Astrocyte (in vitro differentiated cells and primary cell): ENCODE measurements at places on chromosomes 1 and 21.

- DNase-seq: peak; percentile 23
These were observed 121.8 kb downstream of the HMGB4 start for GRCh38 chr1:33985656-33986055.

DNA sequence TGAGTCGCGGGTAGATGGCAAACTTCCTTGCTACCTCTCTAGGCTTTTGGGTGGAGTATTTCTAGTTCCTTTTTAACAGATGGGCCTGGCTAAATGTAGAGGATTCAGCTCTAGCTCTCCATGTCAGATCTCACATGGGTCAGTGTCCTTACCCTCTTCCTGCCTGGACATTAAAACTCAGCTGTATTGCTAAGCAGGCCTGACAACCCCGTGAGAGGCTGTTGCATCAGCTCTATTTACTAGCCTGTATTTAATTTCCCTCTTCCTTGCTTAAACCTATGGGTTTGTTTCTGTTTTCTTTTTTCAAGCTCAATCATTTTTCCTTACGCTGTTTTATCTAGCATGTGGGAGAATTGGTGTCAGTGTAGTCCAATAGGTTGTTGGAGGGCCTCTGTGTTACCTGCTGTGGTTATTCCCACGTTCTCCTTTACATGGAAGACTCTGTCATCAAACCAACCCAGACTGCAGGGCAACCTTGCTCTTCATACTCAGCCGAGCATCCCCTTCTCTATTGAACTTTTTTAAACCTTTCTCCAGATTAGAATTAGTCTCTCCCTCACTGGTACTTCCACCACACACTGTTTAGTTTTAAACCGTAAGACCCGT lies 79.5 kb upstream of the BACH1 start:
- no peak for DNase-seq

GRCh38 chr1:1069056-1069710 lies 4.9 kb downstream of the RNF223 start:
- DNase-seq: no peak

DNA sequence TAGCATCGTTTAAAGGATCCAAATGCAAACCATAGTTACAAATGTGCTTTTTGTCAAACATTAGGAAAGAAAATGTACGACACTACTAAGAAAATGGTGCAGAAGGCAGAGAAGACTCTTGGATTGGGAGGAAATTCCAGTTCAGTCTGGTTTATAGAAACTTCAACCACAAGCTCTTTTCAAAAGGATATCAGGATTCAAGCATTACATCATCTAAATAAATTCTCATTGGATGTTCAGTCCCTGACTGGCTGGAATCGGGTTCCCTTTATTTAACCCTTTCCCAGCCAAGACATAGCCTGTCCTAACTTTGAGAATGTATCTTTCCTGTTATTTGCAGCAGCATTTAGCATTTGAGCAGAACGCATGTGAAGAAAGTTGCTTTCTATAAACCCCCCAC lies 184.6 kb downstream of the LMO4 start:
- DNase-seq: peak; percentile 76

DNA sequence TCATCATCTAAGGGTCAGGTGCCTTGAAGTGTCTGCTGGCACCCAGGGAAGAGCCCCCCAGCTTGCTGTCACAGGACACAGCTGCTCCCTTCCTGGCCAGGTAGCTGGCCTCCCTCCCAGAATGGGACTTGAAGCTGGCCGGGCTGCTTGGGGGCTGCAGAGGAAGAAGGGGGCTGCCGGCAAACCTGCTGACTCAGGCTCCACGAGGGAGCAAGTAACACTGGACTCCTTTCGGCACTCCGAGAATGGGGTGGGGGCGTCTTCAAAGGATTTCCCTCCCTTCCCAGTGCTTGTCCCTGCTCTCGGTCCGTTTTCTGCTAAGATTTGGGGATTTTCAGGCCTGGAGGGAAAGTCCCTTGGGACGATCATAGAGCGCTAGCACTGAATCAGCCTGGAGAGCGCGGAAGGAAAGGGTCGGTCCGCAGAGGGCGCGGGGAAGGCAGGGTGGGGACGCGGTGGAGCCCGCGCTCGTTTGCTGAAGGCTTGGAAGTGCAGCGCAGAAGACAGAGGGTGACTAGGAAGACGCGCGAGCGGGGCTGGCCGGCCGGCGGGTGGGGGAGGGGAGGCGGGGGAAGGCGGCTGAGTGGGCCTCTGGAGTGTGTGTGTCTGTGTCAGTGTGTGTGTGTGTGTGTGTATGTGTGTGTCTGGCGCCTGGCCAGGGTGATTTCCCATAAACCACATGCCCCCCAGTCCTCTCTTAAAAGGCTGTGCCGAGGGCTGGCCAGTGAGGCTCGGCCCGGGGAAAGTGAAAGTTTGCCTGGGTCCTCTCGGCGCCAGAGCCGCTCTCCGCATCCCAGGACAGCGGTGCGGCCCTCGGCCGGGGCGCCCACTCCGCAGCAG lies at the start of gene CSF1:
Gene CSF1, plus strand, starts transcription at position 727 of the 840 bp plus-strand sequence. CDS start 175 bp downstream, outside the sequence.
- DNase-seq: peak; percentile 79

- no peak for DNase-seq
These were observed 56.7 kb downstream of the B3GALT5 start for GRCh38 chr21:39669485-39669884.

GRCh38 chr1:94398356-94398755 lies 19.8 kb upstream of the ABCD3 start:
- DNase-seq: no peak

DNA sequence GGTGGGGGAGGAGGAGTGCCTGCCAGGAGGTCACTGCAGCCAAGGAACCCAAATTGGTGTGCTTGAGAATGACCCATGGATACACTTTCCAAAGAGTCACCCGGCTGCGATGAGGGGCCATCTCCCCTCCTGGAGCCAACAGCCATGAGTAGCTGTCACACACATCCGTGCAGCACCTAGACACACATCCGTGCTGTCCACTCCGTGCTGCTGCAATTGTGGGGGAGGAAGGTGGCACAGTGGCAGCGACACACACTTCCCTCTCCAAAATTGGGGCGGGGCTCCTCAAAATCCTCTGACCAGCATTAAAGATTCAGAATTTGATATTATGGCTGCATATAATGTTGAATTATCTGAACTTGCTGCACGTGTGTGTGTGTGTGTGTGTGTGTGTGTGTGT lies 15.8 kb downstream of the TP73 start:
- no peak for DNase-seq

DNA sequence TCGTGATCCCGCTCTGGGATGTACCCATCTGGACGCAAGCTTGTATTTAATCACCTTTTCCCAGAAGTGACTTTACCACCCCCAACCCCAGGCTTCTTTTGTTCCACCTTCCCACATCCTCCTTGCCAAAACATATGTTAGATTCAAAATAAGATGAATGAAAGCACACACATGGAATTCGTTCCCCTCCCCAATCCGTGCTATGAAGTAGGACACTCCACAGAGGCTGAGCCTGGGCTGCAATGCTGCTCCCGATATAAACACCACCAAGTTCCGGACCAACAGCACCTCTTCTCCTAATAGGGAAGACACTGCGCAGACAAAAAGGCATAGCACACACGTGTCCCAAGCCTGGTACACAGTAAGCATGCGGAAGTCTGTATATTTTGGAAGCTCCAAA lies 86.1 kb downstream of the CLSTN1 start:
- no peak for DNase-seq

DNA sequence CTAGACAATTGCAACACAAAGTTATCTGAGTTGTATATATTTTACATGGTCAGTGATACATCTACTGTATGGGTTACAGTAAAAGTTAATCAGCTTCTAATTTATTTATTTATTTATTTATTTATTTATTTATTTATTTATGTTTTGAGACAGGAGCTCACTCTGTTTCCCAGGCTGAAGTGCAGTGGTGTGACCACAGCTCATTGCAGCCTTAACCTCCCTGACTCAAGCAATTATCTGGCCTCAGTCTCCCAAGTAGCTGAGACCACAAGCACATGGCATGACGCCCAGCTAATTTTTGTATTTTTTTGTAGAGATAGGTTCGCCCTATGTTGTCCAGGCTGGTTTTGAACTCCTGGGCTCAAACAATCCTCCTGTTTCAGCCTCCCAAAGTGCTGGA lies 241.6 kb downstream of the PTPRC start:
- peak; percentile 93 for DNase-seq
